ENCODE measurements at places on chromosomes 12 and 14.

- DNase-seq = no peak
Measured at GRCh38 chr12:10397296-10397695, 7.5 kb upstream of the KLRK1 start.

- no peak for DNase-seq
Measured at GRCh38 chr12:89969093-89969492, 260.5 kb upstream of the ATP2B1 start.

- DNase-seq = no peak
Measured at GRCh38 chr12:114447274-114447716, 41.4 kb upstream of the TBX5 start.

DNA sequence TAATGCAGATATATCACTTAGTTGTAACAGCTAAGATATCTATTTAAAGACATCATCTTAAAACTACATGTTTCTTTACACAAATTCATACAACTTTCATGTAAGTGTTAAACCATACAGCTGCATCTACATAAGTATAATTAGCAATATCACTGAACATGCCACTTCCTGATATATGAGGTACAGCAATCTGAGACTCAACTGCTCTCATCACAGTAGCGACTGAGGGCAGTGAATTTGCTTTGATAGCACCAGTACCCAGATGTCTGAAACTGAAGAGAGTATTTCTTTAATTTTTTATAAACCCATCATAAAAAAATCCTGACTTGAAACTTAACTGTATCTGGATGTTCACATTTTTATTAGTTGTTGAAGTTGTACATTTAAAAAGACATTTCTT lies 34.7 kb upstream of the NUAK1 start:
- no peak for DNase-seq

- no peak for DNase-seq
Measured at GRCh38 chr12:108127654-108128053, 1.4 kb upstream of the WSCD2 start.

DNA sequence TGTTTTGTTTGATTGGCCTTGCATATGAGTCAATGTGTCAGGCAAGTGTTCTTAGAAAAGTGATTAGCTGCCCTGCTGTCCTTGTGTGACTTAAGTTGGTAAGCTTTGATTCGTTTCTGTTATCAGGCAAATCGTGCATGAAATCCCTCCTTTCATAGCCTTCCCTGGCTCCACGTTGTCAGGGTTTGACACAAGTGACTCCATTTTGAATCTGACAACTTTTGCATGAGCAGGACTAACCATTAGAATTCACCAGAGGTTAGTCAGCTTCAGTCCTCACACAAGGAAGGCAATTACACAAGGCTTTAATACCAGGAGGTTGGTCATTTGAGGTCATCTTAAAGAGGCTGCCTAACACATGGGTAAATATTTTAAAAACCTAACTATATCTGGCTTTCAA lies 68.2 kb downstream of the GPATCH2L start:
- DNase-seq = no peak

DNA sequence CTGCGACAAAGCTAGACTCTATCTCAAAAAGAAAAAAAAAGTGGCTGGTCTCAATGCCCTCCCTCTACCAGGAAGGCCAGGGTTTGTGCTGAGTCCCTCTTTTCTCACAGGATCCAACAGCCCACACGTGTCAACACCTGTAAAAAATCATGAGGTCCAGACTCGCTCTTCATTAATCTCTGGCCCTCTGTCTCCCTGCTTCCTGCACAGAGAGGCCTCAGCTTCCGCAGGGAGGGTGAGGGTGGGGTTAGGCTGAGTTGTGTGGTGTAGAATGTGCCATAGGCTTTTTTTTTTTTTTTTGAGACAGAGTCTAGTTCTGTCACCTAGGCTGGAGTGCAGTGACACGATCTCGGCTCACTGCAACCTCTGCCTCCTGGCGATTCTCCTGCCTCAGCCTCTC lies 6.1 kb downstream of the CFAP73 start:
- DNase-seq = no peak

- DNase-seq = no peak
Measured at GRCh38 chr12:105672121-105672975, 341.9 kb downstream of the C12orf75 start.

DNA sequence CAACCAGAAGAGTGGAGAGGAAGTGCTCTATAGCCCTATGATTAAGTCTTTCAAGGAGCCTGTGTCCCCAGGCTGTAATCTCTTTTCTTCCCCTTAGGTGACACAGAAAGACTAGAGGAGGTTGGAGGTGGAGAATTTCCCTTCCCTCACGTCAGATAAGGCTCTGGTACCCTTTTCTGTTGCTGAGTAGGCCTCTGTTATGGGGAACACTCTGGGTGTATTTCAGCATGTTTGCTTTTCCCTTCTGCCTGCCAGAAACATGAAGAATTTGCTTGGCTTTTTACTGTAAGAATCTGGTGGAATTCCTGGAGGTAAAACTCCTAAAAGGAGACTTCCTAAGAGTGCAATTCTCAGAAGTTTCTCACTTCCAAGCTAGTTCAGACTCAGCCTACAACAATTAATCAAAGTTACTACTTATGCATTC lies 58.3 kb downstream of the SIX1 start:
- no peak for DNase-seq

DNA sequence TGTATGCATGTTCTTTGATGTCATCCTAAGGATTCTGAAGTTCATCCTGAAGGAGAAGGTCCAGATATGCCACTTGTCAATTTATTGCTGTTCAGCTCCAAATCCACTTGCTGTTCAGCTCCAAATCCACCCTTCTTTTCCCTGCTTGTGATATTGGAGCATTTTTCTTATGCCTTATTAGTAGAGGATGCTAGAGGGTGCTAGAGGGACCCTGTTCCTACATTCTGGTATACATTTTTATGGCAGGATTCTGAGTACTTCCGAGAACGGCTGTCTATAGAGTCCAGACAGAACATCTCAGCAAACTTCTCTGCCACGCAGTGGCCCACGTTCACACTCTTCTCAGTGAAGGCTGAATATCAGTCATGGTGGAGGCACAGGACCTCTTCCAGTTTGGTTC lies 406.7 kb downstream of the NOVA1 start:
- DNase-seq = no peak

DNA sequence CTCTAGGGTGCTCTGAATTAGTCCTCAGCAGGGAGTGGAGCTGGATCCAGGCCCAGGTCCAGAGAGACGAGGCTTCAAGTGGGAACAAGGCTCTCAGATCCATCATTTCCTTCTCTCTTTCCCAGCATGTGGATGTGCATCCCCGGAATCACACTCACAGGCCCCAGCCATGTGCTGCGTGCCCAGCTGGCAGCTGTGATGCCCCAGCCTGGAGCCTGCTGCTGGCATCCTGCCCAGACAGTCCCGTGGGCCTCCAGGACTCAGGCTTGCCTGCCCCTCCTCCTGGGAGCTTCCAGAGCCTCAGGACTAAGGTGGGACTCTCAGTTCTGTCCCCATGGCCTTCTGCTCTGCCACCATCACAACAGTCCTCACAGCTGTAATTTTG lies 6.2 kb upstream of the KRT84 start:
- DNase-seq = no peak

GRCh38 chr12:30329281-30329680 lies 366.4 kb downstream of the IPO8 start:
- no peak for DNase-seq

DNA sequence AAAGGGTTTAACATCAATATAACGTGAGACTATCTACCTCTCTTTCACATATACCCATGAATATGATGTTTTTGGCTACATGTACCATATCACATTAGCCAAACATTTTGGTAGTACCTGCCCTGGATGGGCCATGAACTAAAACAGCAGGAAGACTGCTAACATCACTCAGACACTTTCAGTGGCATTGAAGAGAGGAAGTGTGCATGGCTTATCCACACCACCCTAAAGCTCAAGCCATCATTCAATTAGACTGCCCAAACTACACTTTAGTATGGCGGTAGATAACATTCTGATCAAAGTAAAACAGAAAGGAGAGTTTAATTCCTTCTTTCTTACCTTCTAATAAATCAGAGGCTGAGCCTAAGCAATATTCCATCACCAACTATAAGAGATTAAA lies 103.0 kb downstream of the PEBP1 start:
- DNase-seq = no peak

GRCh38 chr14:24838945-24839616 lies 205.1 kb upstream of the GZMB start:
- DNase-seq = no peak

Measured in activated CD4-positive, alpha-beta T cell treated with anti-CD3 and anti-CD28 coated beads for 4 hours (primary cell).